ENCODE measurements at places on chromosomes 2 and 18.

GRCh38 chr2:183164650-183165015, 40.4 kb downstream of the NUP35 start:
- DNase-seq = no peak

DNA sequence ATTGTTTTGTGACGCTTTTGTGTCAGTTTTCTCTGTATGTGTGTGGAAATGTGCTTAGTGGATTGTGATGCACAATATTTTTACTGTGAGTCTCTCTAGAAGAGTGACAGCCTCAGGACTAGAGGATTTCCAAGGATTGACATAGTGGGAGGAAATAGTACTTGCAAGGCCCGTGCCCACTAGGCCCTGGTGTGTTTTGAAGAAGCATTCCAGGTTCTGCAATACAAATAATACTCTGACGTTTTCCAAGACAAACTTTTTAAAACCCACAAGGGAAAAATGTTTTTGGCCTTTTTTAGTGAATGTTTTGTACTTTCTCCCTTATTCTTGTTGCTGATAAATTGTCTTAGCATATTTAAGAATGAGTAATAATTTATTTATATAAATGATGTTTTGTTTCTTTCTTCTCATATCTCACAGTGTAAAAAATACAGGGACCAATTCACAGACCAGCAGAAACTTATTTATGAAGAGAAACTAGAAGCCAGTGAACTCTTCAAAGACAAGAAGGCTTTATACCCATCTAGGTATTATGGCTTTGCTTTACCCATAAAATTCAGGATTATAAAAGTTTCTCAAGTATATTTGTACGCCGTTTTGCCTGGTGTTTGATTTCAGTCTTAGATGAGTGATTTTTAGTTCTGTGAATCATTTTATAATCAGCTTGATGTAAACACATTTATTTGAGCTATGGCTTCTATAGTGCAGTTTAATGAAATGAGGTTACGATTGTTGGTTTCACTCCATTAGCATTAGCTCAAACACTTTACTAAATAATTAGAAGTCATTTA, 165.6 kb downstream of the MYO1B start:
- no peak for DNase-seq

- no peak for DNase-seq
Measured at GRCh38 chr2:45412754-45413379, 198.2 kb downstream of the SRBD1 start.

- DNase-seq = no peak
Measured at GRCh38 chr2:3349211-3349693, 28.4 kb downstream of the EIPR1 start.

- no peak for DNase-seq
Measured at GRCh38 chr2:170122883-170123547, 54.9 kb upstream of the MYO3B start.

- no peak for DNase-seq
Measured at GRCh38 chr2:158969162-158969714, 798 bp downstream of the TANC1 start.

DNA sequence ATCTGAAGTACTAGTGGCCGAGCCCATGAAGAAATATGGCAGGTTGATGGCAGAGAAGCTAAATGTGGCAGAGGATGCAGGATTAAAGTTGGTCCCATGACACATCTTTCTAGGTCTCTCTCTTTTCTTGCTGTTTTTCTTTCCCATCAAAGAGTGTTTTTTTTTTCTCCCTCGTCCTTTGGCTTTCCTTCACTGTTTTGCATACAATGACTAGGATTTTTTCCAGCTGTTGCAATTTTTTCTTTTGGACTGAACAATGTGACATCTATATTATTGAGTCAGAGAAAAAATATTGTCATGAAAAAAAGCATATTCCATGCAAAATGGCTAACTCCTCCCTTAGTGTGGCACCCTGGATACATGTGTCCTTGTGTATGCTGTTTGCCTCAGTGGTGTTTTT, 939.5 kb upstream of the FANCL start:
- DNase-seq = no peak

DNA sequence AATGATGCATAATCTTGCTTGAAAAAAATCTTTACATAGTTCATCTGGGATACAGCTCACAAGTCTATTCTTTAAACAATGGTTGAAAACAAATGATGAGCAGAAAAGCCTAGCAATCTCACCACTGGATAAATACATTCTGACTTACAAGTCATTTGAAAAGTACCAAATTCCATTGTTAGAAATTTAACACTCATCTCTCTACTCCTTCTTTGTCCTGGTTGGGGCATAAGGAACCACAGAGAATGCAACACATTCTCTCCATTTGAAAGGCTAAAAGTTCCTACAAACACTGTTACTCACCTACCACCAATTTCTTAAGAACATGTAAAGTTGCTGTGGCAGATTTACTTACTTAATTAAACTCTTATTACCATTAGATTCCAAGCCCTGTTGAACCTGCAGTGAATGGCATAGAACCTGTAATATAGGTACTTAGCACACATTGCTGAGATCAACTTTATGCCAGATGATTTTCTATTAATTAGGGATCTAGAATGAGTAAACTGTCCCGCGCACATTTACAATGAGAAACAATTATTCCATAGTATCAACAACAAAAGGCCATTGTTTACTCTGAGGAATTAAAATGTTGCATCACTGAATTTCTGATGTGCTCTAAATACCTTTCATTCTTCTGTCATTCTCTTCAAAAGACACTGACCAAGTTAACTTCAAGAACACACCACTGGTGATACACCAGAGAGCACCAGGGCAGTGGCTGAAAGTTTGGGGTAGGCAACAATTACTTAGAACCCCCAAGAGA, 69.6 kb downstream of the CABYR start:
- DNase-seq = no peak

DNA sequence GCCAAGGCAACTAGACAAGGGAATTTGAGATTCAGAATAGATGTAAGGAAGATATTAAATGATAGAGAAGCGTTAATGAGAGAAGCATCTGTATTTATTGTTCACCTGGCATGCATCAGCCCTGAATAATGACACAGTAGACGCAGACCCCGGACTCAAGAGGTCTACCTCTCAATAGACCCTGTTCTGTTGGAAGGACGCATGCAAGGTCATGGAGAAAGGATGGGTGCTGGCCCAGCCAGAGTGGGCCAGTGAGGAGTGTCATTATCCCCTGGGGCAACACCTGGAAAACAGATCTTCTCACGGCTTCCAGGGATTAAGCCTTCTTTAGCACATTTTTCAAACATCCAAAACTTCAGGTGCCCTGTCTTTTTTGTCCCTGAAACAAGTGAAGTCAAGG, 461.0 kb downstream of the EIPR1 start:
- DNase-seq = no peak

- no peak for DNase-seq
Measured at GRCh38 chr18:9803698-9804516, 81.9 kb upstream of the TXNDC2 start.

DNA sequence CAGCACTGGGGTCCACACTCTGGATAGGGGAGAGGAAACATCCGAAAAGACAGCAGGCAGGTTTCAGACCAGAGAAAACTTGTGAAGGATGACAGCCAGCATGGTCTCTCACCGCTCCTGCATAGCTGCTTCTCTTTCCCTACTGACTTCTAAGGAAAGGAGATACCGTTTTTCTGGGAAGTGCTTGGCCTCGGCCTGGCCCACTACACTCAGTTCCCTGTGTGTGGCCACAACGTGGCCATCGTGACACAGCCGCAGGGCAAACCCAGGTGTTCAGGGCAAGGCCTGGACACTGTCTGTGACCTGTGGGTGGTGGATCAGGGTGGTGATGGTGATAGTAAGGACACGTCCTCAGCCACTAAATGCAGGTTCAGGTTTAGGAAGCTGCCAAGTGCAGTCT, 34.2 kb upstream of the ACAA2 start:
- no peak for DNase-seq

GRCh38 chr2:74464406-74464805, 776 bp downstream of the MOGS start:
- DNase-seq = no peak

GRCh38 chr18:13568443-13569392, 157.6 kb downstream of the FAM210A start:
- DNase-seq = no peak

GRCh38 chr2:27721884-27722485, 49.5 kb upstream of the MRPL33 start:
- DNase-seq = no peak
